ENCODE measurements at places on chromosomes 1 and 21.

DNA sequence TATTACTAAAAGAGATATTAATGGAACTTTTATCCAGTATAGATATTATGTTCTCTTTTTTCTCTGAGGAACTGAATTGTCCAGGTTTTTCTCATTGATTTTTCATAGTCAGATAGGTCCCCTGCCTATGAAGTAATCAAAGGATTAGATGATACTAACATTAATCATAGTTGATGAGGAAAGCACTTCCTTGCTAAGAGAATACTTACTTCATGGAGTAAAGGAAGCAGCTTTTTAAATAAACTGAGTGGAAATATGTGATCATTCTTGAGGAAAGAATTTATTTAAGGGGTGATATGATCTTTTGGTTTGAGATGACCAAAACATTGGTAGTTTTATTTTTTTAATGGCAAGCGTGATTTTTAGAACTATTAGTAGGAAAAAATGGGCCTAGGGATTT is 58.9 kb downstream of the SWT1 start:
- no peak for DNase-seq

DNA sequence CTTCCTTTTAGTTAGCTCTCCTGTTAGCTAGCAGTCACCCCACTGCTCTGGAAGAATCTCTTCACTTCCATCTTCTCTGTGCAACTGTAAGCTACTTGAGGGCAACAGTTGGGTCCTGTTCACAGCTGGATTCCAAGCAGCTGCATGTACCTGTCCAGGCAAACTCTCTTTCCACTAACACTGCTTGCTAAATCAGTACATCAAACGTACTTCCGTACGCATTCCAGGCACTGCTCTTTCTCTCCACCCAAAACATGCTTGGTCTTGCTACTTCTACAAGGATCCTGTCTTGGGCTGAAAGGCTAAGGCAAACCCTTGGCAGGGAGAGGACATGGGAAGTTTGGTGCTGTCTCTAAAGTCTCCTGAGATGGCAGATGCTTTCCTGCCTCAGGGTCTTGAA is 139.2 kb upstream of the CACNA1E start:
- no peak for DNase-seq

DNA sequence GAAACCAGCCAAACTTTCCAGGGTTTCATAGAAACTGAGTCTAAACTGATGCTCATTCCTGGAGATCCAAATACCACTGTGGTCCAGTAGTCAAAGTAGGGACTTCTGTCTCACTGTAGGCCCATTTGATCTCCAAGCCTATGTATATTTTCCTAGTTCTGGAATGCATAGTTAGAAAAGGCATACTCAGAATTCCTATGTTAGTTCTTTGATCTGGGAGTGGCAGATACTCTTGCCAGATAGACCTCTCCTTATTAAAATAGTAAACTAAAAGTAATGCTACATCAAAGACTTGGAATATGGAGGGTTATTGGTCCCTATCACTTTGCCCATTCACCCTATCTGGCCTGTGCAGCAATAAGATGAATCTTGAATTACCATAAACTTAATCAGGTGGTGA is 10.4 kb upstream of the SGIP1 start:
- DNase-seq = no peak

DNA sequence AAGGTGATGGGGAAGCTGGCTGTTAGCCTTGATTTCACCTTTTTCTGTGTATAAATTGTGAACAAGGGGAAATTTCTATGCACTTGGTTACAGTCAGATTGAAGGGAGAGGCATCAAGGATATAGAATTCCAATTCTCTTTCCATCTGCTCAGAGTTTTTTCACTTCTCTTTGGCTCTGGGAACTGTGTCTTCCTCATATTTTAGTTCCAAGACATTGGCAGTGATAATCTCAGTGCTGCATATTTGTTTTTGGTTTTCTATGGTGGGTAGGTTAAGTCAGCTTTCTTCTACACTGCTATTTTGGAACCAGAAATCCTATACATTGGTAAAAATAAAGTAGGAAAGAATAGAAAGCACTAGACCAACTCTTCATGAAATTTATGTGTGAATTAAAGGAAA is 569.6 kb upstream of the CXADR start:
- DNase-seq = no peak

GRCh38 chr1:67436511-67437055 is 6.4 kb upstream of the SERBP1 start:
- no peak for DNase-seq

- DNase-seq = no peak
Observed at GRCh38 chr1:161171191-161171590, 5.0 kb downstream of the PPOX start.

DNA sequence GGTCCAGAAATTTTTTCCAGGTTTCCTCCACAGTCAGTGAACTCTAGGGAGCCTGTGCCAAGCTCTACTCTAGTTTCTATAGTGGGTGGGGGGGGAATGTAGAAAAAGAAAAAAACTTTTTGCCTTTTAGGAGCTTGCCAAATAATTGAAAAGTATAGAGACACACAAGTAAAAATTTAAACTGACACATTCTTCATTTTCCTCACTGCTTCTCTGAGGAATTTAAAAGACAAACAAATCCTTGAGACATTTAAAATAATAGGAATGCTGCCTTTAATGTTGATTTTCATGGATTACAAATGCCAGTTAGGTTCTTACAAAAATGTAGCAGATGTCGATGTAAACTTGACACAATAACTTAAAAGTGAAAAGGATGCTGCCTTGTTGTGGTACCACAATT is 241.9 kb downstream of the DNM3 start:
- no peak for DNase-seq

DNA sequence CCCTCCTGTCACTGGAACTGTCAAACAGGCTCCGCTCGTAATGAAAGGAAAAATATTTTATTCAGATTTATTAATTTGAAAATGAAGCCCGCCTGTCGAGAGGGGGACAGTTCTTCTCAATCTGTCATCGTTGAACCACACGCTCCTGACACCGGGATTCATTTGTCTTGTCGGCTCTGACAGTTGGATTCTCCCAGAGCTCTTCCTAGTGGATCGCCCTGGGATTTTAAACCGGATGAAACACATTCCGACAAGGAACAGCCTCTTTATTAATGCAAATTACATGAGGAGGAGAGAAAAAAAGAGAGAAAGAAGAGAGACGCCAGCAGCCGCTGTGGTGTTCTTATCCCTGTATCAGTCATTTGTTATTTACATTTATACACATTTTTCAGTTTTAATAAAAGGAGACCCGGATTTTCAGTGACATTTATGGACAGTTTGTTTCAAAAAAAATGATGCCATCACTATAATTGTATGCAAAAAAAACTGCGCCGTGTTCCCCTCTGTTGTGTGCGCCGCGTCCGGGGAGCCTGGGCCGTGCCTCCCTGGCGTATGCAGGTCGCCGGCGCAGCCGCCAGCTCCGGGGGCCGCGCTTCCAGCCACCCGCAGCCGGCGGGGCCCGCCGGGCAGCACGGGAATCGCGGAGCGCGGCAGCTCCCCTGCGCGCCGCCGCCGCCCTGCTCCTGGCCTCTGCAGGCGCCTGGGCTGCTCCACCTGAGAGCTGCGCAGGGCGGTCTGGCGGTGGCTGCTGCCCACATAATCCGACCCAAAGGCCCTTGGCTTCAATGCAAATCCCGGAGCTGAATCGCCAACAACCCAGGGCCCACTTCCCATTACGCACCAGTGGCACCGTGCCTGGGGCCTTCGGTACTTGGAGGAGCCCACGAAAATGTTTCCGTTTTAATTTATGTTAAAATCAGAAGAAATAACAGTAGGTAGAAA is 237.9 kb upstream of the PBX1 start:
- no peak for DNase-seq

GRCh38 chr21:45502006-45502345 is 40.3 kb downstream of the SLC19A1 start:
- DNase-seq = no peak

GRCh38 chr21:36429947-36430546 is 44.9 kb downstream of the CHAF1B start:
- DNase-seq = peak; percentile 61

- no peak for DNase-seq
Observed at GRCh38 chr1:19163261-19163660, 46.8 kb downstream of the UBR4 start.

GRCh38 chr1:186497651-186498050 is 36.7 kb upstream of the PDC start:
- DNase-seq = no peak

DNA sequence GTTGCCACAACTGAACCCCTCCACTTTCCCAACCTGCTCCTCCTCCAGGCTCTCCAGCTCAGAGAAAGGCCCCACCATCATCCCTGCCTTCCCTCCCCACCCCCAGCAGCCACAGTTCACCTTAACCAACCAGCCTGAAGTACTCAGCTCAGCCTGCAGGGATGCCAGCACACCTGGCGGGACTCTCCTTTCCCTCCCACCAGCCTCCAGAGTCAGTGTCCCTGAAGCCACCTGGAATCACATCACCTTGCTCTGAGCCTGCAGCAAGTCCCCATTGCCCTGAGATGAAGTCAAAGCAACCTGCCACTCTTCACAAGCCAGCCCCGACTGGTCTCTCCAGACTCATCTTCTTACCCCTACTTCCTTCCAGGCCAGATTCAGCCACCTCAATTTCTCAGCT is 26.2 kb upstream of the ZC3H12A start:
- DNase-seq = no peak

GRCh38 chr1:31515056-31515775 is 61.1 kb upstream of the TINAGL1 start:
- no peak for DNase-seq

DNA sequence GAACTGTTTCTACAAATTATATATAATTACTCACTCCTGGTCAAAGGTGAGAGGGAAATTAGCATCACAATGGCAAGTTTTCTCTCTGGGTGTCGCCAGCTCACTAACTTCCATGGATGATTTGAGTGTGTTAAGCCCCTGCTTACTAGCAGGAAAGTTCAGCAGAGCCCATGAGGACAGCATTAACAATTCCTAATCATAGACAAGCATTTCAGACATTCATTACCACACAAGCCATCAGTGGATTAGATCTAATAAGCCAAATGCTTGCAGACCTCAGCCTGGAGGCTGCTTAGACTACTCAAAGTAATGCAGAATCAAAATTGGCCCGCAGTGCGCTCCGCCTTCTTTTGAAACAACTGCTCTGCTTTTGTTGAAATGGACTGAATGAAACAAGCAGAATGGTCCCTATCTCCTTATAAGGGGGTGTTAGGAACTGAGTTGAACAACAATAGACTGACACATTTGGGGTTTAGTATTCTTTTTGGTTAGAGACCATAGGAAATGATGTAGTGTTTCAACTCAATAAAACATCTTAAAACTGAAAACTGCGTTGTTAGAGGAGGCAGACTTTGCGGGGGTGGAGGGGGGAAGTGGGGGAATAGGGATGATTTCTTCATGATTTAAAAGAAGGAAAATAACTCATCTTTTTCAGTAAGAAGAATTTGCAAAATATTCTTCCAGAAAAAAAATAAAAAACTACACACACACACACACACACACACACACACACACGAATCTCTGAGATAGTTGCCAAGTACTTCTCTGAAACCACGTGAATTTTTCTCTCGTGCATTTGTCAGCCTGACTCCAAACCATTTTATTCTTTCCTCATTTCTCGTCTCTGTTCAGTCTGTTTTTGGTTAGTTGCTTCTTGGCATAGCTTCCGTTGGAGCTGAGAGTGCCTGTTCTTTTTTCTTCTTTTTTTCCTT is 54.6 kb downstream of the GORAB start:
- DNase-seq = no peak

DNA sequence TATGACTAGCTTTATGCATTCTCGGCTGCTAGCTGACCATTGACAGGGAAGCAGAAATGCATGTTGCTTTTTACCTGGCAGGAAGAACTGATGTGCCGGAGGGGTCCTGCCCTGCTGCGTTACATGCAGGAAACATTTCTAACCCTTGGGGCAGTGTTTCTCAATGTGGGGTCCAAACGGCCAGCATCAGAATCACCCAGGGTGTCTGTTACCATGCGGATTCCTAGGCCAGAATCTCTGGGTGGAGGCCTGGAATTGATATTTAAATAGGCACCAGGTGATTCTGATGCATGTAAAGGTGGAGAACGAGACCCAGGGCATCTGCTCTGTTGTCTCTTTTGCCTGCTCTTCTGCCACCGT is 182.7 kb downstream of the PCP4 start:
- no peak for DNase-seq

DNA sequence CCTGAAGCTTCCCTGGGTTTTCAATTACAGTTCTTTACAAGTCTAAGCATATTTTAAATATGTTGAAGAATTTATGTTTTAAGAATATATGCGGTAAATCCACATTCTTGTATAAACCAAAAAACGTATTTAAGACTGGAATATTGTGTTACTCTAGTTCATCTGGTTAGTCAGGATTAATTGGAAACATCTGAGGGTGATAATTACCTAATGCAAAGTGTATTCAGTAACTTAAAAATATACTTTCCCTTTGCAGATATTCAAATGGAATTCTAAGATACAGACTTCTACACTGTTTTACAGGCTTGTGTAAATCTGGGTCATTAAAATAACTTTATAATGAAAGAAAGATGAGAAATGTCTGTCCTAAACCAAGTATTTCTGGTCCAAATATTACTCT is 302.0 kb downstream of the VAV3 start:
- no peak for DNase-seq

- DNase-seq = no peak
Observed at GRCh38 chr1:18727956-18728355, 97.3 kb downstream of the PAX7 start.

DNA sequence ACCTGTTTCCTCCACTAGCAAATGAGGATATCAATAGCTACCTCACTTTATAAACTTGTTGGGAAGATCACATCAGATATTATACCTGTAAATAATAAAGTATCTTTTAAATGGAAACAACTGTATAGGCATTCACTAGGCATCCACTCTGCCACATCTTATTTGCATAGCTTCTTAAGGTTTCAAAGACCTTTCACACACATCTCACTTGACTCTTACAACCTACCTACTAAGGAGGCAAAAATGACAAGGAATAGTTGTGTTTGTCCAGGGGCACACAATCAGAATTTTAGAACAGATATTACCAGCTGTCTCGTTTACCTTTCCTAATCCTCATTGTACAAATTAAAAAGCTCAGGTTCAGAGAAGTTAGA is 51.5 kb downstream of the VANGL2 start:
- DNase-seq = no peak

DNA sequence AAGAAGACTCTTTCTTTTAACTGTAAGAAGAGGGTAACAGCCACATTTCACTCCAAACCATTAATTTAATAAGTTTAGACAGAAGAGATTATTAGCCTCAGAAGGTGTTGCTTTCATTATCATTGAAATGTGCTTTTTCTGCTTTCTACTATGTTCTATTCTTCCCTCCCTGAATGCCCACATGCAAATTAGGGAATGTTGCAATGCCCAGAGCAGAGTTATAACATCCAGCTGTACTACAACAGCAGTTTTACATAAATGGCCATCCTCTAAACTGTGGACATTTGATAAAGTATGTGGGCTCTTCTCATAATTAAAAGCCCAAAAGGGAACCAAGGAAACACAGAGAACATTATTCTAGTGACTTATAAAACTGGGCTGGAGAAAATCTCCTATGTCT is 82.2 kb upstream of the SOD1 start:
- DNase-seq = no peak

GRCh38 chr21:42459546-42460215 is 36.3 kb downstream of the RSPH1 start:
- DNase-seq = no peak
